ENCODE measurements at places on chromosomes 5 and 9.

DNA sequence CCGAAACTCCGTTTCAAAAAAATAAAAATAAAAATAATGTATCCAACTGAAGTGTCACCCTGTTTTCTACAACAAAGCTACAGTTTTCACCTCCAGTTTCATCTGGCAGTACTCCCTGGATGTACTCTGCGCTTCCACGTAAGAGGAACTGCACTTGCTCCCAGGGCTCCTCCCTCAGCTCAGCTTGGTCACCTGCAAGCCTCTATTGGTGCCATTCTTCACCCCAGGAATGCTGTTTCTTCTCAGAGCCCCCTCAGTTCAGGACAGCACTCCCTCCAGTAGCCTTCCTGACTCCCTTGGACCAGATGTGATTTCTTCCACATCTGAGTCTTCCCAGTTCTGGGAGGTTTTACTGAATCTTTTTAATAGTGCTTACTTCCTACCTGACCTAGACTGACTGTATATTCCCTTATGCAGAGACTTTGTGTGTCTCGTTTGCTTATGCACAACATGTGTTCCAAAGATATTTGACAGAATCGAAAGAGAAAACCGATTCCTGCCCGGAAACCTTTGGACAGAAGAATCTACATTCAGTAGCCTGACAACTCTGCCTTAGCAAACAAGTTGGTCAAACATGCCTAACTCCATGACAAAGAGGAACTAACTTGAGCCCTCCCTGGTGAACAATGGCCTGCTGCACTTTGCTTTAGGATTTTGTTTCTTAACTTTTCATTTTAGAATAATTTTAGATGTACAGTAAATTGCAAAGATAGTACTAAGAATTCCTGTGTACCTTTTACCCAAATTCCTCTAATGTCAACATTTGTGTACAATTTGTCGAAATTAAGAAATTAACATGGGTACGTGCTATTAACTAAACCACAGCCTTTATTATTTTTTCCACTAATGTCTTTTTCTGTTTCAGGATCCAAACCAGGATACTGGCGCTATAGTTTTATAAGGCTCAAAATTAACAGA lies 814 bp downstream of the CCDC125 start:
- DNase-seq = no peak

DNA sequence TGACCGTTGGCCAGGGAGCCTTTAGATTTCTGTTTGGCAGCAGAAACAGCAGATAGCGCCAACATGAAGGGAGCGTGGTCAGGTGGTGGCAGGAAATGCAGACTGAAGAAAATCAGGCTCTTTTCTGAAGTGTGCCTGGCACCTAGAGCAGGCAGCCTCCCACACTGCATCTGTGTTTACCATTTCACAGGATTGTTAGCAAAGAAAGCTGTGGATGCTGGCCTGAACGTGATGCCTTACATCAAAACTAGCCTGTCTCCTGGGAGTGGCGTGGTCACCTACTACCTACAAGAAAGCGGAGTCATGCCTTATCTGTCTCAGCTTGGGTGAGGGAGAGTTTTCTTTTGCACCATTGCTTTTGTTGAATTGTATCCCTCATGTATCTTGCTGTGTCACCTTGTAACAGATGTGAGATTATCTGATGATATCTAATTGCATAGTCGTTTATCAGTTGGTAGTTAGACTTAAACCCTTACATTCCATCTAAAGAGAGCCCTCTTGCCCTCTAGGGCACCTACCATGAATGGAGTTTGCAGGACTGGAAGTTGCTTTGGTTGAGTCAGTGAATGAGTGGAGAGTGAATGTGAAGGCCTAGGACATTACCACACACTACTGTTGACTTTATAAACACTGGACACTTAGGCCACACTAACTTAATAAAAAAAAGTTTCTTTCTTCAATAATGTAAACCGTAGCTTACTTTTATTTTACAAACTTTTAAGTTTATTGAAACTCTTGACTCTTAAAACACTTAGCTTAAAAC lies 42.8 kb downstream of the ACO1 start:
- DNase-seq = no peak

DNA sequence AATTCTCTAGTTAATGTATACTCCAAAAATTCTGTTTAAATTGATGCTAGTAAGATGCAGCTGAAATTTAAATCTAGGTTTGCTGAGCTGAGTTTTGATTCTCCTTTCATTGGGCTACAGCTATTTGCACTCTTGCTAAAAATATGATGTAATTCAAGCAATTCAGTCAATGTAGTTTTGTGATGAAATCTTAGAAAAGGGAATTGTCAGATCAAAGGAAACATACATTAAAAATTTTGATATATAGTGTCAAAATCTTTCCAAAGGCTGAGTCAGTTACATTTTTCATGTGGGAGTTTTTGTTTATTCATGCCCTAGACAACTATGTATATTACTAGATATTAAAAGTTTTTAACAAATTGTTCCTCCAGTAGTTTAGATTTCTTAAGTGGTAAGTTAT lies 334.9 kb upstream of the DAB2 start:
- DNase-seq = no peak

GRCh38 chr5:17763301-17763700 lies 129.0 kb downstream of the TAF11L14 start:
- no peak for DNase-seq

- DNase-seq = no peak
These were observed 89.7 kb downstream of the DROSHA start for GRCh38 chr5:31442058-31442745.

- DNase-seq = no peak
These were observed 254.9 kb upstream of the ARRDC3 start for GRCh38 chr5:91638010-91638409.

DNA sequence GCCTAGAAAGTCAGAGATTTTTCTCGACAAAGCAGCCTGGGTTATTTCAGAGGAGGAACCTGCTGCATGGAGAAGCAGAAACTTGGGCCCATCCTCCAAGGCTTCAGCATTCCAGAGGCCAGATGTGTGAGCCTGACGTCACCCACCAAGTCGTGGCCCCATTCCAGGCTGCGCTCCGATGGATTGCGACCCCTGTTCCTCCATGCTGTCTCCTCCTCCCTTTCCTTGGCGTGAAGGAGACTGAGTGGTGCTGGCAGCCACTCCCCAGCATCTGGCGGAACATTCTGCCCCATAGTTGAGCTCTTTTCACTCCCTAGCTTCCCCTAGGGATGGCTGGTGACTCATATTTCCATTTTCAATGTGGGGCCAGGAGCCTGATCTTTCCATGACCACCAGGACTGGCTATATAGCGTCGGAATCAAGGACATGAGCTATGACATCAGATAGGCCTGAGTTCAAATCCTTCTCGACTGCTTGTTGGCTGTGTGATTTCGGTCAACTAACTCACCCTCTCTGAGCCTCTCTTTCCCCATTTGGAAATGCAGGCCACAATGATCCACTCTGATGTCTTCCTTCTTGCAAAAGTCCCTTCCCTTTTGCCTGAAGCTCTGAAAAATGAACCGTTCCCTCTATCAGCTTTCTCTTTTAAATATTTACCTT lies 24.5 kb upstream of the DUSP1 start:
- no peak for DNase-seq

DNA sequence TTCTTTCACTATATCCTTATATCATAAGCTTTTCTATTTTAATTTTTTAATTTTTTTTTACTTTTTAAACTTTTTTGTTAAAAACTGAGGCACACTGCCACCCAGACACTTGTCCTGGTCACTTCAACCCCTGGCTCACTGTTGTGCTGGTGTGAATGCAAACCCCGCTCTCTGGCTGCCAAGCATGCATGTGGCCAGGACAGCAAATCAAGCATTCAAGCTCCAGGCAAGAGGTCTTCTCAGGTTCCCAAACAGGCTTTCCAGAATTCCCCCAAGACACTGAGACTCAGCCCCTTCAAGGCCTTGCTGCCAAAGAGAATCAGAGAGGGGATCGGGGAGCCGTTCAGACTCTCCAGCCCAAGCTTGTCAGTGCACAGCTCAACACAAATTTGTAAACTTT lies 139.9 kb downstream of the FANCC start:
- no peak for DNase-seq

GRCh38 chr5:157366741-157367674 lies 93.0 kb upstream of the NIPAL4 start:
- DNase-seq = no peak

DNA sequence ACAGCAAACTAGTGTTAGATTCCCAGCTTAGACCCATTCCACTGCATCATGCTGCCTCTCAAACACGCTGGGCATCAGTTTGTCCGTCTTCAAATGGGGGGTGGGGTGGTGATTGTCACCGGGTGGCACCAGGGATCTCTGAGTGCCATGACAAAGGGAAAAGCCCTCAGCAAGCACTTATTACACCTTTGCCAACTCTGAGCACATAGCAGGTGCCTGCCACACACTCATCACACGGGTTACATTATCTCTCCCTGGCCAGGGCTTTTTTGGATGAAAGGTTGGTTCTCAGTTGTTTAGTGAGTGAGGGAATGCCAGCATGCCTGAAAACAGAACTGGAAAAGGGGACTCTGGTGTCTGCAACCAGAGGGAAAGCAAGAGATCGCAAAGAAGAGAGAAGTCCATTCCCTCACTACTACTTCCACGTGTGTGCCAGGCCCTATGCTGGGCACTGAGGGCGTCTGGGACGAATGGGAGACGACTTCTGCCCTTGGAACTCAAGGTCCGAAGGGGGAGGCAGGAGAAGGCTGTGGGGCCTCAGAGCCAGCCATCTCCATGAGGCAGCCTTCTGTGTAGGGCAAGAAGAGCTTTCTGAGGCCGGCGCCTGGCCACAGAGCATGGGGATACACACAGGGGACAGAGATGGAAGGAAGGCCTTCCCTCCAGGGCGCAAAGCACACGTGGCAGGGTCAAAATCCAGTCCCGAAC lies 48.9 kb downstream of the PAX5 start:
- no peak for DNase-seq

DNA sequence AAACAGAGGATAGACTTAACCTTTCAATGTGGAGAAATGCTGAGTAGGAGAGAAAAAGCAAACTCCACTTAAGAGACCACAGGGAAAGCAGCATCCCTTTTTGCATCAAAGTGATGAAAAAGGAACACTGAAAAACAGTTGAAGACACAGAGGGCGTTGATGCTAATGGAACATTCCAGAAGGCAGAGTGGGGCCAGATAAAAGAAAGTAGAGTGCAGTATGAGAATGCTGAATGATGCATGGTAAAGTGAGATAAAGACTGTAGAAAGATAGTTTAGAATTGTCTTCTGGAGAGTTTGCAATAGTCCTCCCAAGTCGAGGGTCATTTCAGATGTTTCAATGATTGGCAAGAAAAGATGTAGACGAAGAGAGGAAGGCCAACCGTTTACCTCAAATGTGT lies 574.3 kb downstream of the PRR16 start:
- no peak for DNase-seq

GRCh38 chr5:133950821-133951612 lies 17.4 kb downstream of the C5orf15 start:
- DNase-seq = no peak

GRCh38 chr9:92146610-92147009 lies 31.4 kb upstream of the SPTLC1 start:
- DNase-seq = no peak

DNA sequence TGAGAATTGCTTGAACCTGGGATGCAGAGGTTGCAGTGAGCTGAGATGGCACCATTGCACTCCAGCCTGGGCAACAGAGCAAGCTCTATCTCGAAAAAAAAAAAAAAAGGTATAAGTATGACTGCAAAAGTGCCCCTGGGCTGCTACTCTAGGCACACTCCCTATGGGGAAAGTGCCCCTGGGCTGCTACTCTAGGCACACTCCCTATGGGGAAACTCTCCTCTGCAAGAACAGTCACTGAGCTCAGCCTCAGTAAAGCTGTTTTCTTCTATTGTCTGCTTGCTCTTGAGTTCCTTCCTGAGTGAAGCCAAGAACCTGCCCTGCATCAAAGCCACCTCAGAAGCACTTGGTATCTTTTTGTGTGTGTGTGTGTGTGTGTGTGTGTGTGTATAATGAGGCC lies 20.9 kb upstream of the TENT2 start:
- no peak for DNase-seq

DNA sequence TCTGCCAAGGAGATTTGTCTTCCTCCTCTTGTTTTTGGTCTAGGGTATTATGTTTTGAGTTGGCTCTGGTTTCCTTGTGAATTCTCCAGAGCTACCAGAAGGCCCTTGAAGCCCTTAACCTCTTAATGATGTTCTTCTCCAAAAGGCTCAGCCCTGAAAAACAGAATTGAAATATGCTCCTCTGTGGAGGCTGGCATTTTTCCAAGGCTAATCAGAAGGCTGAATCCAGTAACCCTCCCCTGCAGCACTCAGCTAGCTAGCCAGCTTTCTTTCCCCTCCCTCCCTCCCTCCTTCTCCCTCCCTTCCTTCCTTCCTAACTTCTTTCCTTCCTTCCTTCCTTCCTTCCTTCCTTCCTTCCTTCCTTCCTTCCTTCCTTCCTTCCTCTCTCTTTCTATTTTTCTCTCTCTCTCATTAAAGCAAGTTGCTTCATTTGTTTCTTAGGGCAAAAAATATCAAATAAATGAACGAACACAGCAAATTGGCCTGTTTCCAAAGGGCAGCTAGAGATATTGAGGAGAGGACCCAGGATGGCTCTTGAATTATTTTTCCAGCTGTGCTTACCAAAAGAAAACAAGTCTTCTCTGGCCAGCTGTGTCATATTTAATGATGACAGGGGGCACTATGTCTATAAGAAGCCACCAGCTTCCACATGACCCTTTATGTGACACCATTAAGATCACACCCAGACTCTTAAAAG lies 38.7 kb downstream of the JAKMIP2 start:
- no peak for DNase-seq

GRCh38 chr9:36382484-36382883 lies 17.6 kb downstream of the RNF38 start:
- no peak for DNase-seq

GRCh38 chr9:71632776-71633175 lies 135.5 kb downstream of the CEMIP2 start:
- DNase-seq = no peak

DNA sequence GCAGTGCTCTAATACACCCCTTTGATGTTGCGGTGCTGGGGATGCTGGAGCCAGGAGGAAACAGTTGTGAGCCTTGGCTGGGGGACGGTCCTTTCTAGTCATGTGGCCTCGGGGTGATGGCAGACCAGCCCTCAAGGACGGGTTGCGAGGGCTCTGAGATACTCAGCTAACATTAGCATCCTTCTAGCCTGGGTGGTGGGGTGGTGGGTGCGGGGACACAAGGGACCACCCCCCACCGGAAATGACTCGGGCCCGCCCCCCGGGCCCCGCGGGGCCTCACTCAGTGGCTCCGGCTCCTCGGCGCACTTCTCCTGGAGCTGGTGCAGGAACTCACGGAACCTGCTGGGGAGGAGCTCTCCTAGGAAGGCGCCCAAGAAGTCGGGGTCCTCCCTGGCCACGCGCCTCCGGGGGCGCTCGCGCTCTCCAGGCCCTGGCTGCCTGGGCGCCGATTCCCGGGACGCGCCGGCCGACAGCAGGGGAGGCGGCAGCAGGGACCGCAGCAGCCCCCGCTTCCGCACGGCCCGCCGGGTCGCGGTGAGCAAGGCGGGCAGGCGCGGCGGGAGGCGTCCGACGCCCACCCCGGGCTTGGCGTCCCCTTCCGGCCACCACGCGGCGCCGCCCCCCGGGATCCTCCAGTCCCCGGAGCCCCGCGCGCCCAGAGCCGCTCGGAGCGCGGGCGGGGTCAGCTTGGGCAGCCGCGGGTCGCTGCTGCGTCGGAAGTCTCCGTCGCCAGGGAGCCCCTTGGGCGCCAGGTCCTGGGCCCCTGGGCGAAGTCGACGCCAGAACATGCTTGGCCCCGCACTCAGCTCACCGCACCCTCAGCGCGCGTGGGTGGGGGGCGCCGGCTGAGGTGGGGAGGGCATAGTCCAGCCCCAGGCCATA lies 873 bp downstream of the C9orf50 start:
- no peak for DNase-seq

GRCh38 chr5:113390224-113390623 lies 44.6 kb downstream of the TSSK1B start:
- no peak for DNase-seq
